ENCODE measurements at places on chromosomes 16 and 17.

- no peak for DNase-seq
Observed at GRCh38 chr17:20028443-20028842, 19.3 kb downstream of the SPECC1 start.

DNA sequence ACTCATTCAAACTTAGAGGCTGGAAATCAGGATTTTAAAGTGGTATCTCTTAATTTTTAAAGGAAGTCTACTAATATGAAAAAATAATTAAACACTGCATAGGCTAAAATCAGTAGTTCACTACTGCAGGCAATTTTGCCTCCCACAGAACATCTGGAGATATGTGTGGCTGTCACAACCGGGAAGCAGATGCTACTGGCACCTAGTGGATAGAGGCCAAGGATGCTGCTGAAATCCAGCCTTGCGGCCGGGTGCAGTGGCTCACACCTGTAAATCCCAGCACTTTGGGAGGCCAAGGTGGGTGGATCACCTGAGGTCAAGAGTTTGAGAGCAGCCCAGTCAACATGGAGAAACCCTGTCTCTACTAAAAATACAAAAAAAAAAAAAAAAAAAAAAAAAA, 473.9 kb downstream of the XYLT1 start:
- no peak for DNase-seq

DNA sequence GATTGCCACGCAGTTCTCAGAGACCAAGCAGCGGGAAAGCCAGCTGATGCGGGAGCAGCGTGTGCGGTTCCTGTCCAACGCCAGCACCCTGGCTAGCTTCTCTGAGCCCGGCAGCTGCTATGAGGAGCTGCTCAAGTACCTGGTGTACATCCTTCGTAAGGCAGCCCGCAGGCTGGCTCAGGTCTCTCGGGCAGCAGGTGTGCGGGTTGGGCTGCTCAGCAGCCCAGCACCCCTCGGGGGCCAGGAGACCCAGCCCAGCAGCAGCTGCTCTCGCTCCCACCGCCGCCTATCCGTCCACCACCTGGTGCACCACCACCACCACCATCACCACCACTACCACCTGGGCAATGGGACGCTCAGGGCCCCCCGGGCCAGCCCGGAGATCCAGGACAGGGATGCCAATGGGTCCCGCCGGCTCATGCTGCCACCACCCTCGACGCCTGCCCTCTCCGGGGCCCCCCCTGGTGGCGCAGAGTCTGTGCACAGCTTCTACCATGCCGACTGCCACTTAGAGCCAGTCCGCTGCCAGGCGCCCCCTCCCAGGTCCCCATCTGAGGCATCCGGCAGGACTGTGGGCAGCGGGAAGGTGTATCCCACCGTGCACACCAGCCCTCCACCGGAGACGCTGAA, 15.2 kb downstream of the CACNA1G start:
- no peak for DNase-seq

DNA sequence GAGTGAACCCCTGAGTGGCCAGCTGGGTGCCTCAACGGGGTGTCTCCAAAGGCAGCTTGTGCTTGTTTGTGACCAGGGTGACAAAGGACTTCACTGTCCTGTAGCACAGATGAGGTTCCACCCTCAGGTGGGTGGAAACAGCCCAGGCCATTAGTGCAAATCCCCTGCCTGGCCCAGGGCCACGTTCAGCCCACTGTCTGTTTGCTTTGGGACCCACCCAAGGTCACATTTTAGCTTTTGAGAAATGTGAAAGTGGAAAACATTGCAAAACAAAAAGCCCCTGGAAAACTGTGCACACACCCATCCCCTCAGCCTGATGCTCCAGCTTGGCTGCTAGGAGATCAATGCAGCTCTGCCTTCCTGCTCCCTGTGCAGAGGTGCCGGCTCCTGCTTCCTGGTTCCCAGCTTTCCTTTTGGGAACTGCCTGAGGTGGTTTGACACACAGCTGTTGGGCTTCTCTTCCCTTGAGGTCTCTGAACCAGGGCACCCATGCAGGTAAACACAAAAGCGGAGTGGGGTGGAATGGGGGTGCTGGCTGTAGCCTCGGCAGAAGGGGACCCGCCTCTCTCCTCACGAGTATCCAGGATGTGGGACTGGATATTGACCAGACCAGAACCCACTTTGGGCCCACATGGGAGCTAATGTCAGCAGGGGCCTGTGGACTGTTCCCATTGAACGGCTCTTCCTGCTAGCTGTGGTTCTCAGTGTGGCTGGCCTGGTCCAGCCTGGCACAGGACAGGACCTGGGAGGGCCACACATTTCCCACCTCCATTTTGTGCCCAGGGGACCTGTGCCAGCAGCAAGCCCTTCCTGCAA, 7.9 kb upstream of the SPHK1 start:
- DNase-seq = no peak

- DNase-seq = no peak
Observed at GRCh38 chr16:68324780-68325357, 14.1 kb downstream of the PRMT7 start.

DNA sequence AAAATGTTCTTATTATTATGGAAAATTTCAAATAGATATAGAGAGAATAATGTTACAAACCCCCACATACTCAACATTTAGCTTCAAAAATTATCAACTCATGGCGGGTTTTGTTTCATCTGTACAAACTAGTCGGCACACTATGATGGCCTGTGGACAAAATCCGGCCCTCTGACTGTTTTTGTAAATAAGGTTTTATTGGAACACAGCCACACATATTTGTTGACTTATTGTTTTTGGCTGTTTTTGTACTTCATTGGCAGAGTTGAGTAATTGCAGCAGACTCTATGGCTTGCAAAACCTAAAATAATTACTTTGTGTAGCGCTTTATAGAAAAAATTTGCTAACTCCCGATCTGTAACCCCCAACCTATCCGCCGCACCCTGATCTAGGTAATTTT, 41.4 kb upstream of the CLEC18A start:
- no peak for DNase-seq

DNA sequence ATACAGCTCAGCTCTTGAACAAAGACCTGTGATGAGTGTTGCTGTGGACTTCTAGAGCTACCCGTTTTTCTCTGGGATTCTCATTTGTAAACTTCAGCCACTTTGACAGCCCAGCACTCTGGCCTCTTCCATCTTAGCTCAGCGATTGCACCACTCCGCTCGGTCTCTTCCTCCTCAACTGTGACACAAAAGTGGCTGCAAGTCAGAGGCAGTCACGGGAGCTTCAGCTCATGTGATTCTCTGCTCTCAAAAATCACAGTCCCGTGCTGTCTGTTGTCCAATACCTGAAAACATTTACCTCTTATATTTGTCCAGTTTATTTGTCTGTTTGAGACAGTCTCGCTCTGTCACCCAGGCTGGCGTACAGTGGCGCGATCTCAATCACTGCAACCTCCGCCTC, 75.7 kb upstream of the DNAH17 start:
- no peak for DNase-seq

Measured in epithelial cell of proximal tubule (primary cell).